Psoas muscle (tissue), 8 donors: ENCODE measurements at places on chromosomes 5 and 9.

DNA sequence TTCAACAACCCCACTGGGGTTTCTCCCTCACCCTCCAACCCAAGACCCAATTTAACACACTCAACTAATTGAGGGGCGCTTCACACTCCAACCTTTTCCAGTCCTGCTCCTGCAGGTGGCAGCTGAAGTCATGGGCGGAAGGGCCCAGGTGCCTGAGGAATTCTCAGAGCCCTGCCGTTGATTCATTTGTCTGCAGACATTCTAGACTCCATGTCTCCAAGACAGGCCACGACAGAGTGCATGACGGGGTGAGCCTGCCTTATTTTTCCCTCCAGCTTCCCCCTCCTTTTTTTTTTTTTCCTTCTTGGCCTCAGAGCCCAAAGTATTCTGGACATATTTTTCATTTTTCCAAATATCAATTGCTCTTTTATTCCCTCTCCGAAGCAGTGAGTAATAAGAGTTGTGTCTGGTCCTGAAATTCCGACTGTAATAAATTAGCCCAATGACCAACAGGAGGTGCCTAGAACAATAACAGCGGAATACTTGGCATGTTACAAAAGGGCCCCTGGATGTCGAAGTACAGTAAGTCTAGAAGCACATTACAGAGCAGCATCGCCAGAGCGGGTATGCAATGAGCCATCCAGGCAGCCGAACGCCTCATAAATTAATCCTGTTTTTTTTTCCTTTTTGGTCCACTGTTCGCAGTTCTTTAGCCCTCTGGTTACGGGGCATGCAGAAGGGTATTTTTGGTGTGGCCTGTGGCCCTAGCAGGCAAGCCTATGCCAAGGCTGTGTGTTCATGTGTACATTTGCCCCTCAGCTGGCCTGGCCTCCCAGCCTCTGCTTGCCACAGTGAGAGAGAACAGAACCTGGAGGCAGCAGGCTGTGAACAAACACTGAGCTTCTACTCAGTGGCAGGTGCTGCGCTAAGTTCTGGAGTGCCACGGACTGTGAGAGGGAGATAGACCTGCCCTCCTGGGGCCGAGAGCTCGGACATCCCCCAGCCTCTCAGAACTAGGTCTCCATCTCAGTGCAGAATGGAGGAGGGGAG is 8.6 kb upstream of the SMIM23 start:
- no peak for DNase-seq

DNA sequence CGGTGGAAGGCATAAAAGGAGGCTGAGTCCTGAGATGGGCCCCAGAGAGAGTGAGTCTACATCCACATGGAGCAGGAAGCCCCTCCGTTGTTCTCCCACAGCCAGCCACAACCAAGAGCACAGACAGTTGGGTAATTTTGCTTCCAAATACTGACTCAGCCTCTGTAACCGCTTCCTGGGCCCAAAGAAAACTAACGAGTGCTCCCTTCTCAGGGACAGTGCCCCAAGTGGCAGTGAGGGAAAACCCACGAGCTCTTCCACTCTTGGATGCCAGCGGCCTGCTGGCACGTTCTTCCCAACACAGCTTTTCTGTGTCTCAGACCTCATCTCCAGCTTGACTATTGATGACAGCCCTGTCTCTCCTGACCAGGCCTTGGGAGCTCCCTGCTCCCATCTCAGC is 207.6 kb downstream of the FSTL4 start:
- DNase-seq = no peak

DNA sequence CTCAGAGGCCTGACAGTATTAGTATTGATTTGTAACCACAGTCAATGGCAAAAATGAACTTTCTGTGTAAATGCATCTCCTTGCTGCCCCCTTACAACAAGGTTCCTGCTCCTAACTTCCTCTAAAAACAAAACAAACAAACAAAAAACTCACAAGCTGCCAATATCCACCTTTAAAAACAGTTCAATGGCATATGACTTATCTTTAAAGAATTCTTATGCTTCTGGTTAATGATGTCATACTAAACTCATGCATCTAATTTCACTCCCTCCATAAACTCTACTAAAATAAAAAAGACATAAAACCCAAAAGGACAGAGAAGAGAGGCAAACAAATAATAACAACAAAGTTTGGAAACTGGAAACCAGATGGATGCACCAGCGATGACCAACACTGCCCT is 9.0 kb upstream of the OR1N1 start:
- no peak for DNase-seq

- no peak for DNase-seq
These were observed 310.4 kb upstream of the EFNA5 start for GRCh38 chr5:107980923-107981692.

DNA sequence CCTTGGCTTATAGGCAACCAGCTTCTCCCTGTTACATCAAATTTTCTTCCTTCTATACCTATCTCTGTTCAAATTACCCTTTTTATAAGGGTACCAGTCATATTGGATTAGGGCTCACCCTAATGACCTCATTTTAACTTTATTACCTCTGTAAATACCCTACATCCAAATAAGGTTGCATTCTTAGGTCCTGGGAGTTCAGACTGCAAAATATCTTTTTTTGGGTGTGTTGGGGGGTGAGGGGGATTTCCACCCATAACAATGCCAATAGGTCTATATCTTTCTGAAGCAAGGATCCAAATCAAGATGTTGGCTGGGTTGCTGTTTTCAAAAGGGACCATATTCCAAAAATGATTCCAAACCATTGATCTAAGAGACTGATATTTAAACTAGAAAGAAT is 141.7 kb downstream of the XRCC4 start:
- no peak for DNase-seq

DNA sequence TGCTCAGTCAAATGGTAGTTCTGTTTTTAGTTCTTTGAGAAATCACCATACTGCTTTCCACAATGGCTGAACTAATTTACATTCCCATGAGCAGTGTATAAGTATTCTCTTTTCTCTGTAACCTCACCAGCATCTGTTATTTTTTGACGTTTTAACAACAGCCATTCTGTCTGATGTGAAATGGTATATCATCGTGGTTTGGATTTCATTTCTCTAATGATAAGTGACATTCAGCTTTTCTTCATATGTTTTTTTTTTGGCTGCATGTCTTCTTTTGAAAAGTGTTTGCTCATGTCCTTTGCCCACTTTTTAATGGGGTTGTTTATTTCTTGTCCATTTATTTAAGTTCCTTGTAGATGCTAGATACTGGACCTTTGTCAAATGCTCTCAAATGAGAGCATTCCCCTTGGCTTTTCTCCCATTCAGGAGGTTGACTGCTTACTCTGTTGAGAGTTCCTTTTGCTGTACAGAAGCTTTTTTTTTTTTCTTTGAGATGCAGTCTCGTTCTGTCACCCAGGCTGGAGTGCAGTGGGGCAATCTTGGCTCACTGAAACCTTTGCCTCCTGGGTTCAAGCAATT is 58.7 kb upstream of the RGMB start:
- DNase-seq = no peak

DNA sequence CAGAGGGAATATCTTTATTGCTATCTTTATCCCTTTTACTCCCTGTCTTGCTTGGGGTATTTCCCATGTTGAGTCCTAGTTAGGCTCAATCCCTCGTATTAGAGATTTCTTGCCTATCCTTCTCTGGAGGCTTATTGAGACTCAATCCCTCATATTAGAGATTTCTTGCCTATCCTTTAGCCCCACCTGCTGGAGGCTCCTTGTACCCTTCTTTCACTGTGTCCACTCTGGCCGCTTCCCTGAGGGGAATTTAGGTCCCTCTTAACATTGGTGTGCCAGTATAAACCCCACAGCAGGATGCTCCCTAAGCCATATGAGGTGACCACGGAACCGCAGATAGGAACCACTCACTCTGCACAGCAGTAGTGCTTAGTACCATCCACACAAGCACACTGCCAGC is 110.7 kb upstream of the MAMDC2 start:
- no peak for DNase-seq
